ENCODE measurements at places on chromosomes 1 and 21.
A peak's percentile ranks its signal among the peaks of the same experiment; 100 is the strongest.

DNA sequence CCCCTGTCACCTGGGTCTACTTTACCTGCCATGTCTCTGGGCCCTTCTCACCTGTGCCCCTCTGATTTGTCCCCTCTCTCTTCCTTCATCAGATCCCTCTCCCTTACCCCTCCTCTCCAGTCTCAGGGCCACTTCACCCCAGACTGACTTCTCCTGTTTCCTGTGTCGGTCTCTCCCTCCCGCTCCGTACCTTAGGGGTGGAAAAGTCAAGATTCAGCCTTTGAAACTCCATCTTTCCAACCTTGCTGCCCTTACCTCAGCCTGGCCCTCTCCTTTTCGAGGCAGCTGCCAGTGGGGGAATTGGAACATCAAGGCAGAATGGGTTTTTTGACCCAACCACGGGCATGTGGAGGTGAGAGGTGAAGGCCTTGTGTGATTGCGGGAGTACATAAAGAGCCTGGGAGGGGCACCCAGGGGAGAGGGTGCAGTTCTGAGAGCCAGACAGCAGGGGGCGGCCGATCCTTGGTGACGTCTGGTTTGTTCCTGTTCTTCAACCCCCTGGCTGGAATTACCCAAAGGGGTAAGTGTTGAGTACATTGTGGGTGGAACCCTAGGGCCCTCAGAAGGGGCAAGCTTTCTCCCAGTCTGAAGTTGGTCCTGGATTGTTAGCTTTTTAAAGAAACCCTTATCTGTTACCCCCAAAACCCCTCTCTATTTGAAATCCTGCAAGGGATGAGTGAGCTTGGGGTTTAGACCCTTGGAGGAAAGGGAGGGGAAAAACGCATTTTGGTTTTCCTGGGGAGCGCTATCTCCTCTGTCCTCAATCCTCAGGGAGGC is 12.3 kb upstream of the DMBX1 start:
- DNase-seq: peak; percentile 70

- no peak for DNase-seq
These were observed 13.2 kb downstream of the TMEM269 start for GRCh38 chr1:42797979-42798378.

GRCh38 chr1:201313086-201313485 is 29.8 kb downstream of the PKP1 start:
- DNase-seq: no peak

GRCh38 chr1:117565745-117566455 is 39.9 kb upstream of the TENT5C start:
- no peak for DNase-seq

DNA sequence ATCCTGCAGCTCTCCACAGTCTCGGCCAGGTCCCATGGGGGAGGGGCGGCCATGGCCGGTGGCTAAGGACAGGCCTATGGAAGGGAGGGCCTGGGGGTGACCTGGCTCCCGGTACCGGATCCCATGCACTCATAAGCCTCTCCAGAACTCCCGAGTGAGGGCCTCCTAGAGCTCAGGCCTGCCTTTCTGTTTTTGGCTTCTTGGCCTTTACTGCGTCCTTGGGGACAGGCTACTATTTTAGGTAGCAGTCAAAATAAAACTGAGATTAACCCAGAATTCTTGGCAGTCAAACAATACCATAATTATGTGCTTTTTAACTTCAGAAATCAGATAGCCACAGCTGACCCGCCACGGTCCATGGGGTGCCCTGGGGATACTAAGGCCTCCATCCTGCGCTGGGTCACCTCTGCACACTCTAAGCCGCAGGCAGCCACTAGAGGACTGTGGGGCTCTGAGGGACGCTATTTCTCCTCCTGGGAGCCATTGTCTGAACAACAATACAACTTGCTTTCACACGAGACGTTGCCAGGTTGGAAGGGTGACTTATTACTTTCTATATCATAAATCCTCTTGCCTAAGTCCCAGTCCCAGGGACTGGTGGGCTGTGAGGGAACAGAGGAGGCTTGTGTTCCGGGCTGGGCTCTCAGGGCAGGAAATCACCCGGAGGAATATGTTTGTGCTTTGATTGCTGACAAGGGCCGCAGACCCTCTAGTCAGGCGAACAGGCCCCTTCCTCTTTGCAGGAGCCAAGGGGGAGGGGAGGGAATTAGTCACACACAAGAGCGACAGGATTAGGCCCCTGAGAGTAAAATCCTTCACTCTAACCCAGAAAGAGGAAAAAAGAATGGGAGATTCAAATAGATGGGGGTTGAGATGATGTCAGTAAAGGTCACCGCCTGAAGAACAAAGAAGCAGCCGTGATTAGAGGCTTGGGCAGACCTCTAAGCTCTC is 40.7 kb upstream of the BCAR3 start:
- DNase-seq: no peak
